ENCODE measurements at places on chromosomes 7 and 10. TPM values are rescaled to one million over a fixed set of nuclear protein-coding genes. Genes with fewer than 3 reads are reported as not detected.

The SLC29A4 gene
- total RNA-seq: 5.2 TPM

The ASZ1 gene
- not detected for total RNA-seq

- H3K4me1 ChIP-seq: no peaks in the 10 kb centered on the region
- no peak for DNase-seq
- H3K27me3 ChIP-seq: no peaks in the 10 kb centered on the region
- no peaks in the 10 kb centered on the region for H3K36me3 ChIP-seq
Measured at GRCh38 chr10:28370107-28370835, 67.4 kb upstream of the MPP7 start.

DNA sequence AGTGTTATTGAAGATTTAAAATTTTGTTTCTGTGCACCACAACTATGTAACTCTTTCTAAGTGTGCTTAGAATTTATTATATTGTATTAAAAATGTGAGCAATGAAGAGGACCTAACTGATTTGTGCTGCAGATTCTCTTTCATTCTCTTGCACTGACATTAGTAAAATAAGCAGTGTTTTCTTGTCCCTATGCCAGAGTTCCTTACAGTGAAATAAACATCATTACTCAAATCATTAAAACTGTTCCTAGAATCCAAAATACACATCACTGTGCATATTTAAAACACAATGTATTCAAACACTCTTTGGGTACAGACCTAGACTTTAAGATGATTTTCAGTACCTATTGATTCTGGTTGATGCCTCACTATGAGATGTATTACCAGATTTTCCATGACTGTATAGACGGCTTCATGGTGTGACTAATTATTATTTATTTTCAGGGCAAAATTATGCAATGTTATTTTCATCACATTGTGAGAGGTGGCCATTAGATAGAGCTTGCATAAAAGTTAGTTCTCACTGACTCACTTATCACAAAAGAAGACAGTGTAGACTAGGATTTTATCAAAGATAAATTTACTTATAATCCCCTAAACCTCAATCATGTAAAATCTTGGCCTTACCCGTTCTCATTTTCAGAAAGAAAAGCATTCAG, 93.4 kb downstream of the PTPRZ1 start:
- no peak overlapping the region for H3K4me3 ChIP-seq
- H3K4me1 ChIP-seq: no peaks in the 10 kb centered on the region
- H3K36me3 ChIP-seq: no peaks in the 10 kb centered on the region
- no peaks in the 10 kb centered on the region for H3K27me3 ChIP-seq
- no peak overlapping the region for H3K27ac ChIP-seq

GRCh38 chr7:28595801-28596200, 183.5 kb downstream of the CREB5 start:
- H3K27ac ChIP-seq: no peak overlapping the region
- no peaks in the 10 kb centered on the region for H3K27me3 ChIP-seq
- no peaks in the 10 kb centered on the region for H3K4me1 ChIP-seq
- no peak overlapping the region for H3K4me3 ChIP-seq
- DNase-seq: no peak
- no peaks in the 10 kb centered on the region for H3K36me3 ChIP-seq

DNA sequence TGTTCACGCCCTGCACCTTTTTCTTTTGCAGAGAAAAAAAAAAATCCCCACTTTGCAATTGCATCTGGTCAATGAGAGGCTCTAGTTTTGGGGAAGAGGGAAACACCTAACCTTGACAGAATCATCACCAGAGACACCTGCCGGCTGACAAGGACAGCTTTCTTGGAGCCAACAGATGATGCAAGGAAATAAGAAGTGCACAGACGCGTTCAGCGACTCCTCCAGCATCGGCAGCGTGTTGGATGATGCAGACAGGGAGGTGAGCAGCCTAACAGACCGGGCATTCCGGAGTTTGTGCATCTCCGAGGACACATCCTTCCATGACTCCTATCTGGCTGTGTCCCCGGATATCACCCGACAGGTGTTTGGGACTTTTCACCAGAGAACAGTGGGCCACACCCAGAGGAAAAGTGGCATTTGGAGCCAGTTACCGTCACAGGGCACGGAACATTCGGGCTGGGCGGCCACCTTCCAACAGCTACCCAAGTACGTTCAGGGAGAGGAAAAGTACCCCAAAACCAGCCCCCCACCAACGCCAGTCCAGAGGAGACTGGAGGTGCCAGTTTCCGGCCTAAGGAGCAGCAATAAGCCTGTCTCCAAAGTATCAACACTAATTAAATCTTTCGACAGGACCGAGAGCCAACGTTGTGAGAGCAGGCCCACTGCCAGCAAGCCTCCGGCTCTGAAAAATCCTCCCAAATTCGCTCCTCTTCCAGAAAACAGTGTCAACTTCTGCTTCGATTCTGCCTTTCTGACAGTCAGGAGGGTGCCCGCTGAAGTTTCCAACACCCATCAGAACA, 23.6 kb downstream of the C10orf71 start:
- H3K4me3 ChIP-seq: no peak overlapping the region
- no peaks in the 10 kb centered on the region for H3K27me3 ChIP-seq
- no peak overlapping the region for H3K27ac ChIP-seq
- no peaks in the 10 kb centered on the region for H3K4me1 ChIP-seq
